LoVo (cell line): ENCODE measurements at places on chromosomes 7 and 10.

DNA sequence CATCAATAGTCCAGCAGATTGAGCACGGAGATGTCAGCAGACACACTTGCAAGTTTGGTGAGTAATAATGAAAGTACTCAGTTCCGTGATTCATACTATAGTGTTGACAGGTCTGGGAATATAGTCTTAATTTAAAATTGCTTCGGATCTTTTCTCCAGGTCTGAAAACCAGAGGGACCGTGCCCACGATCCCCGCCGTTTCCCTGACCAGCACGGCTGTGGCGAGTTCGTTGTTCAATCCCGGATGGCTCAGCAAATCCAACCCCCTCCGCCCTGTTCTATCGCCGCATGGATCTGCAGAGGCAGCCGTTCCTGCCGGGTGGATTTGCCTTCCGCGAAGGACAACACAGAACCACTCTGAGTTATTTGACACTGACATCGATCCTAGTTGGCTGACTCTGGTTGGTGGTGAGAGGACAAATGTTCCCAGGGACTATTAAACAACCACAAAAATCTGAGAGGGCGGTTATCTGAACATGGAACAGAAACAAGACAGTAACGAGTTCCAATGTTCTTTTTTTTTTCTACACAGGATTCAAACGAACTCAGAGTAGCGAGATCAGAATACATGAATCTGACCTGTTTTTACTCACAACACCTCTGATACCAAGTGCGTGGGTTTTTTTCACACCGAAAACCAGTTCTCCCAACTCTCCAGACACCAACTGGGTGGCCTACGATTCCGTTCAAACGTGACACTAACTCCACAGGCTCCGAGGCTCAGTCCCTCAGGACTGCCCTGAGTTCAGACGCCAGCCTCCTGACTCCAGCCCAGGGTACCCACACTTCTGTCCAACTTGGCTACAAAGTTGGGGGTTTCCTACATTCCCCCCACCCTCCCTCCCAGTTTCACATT is 52.7 kb downstream of the RBM17 start:
- no peak for DNase-seq

- no peak for DNase-seq
Observed at GRCh38 chr7:50310361-50310760, 5.8 kb downstream of the IKZF1 start.

GRCh38 chr7:99398891-99399445 is 9.4 kb downstream of the PDAP1 start:
- DNase-seq: no peak

DNA sequence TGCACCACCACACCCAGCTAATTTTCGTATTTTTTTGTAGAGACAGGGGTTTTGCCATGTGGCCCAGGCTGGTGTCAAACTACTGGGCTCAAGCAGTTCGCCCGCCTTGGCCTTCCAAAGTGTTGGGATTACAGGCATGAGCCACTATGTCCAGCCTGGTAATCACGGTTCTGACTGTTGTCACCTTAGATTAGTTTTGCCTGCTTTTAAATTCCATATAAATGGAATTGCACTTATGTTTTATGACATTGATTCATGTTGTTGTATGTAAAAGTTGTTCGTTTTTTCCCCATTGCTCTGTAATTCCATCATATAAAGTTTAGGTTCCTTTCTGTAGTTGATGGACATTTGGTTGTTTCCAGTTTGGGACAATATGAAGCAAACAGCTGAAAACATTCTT is 106.0 kb downstream of the CAMK1D start:
- no peak for DNase-seq

DNA sequence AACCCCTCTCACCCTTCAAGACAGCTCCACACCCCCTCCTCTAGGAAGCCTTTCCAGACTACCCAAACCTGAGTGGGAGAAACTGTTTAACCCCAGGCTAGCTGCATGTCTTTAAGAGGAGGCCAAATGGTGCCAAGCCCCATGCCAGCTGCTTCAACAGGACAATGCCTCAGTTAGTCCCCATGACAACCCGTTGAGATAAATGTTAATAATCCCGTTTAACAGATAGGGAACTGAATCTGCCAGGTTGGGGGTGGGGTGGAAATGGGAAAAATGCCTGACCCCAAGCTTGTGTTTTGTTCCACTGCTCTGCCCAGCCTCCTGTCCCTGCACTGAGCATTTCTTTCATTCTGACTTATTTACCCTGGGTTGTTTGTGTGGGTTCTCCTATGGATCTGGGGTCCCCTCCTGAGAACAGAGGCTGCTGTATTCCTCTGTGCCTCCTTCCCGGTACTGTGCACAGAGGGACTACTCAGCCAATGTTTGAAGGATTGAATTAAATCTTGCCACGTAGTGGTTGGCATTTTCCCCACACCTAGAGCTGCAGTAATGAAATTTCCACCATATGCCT is 452.6 kb upstream of the ZMIZ1 start:
- DNase-seq: no peak

DNA sequence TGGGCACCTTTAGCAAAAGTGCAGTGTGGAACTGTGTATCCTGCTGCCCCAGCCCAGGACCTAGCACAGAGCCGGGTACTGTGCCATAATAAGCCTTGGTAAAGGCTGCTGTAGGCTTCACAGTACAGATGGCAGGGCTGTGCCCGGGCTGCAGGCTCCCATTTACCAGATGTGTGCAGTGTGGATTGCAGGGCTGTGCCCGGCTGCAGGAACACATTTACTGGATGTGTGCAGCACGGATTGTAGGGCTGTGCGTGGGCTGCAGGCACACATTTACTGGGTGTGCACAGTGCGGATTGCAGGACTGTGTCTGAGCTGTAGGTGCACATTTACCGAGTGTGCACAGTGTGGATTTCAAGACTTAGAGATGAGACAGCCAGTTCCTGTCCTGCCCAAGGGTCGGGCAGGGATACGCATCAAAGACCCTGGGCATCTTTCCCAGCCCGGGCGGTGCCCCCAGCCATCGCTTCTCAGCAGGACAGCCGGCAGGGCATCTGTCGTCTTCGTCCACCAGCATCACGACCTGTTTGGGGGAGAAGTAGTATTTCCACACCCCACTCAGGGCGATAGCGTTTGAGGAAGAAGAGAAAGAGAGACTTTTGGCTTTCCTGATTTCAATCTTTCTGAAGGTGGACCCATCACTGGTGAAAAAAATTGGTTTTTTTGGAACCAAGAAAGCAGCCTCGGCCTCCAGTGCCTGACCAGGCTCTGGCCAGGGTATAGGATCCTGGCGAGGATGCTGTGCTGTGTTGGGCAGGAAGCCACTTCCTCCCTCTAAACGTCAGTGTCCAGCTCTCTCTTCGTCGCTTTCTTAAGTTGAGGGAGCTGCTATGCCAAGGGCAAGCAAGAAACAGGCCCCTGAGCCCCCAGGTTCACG is 180.8 kb downstream of the CUX1 start:
- no peak for DNase-seq

DNA sequence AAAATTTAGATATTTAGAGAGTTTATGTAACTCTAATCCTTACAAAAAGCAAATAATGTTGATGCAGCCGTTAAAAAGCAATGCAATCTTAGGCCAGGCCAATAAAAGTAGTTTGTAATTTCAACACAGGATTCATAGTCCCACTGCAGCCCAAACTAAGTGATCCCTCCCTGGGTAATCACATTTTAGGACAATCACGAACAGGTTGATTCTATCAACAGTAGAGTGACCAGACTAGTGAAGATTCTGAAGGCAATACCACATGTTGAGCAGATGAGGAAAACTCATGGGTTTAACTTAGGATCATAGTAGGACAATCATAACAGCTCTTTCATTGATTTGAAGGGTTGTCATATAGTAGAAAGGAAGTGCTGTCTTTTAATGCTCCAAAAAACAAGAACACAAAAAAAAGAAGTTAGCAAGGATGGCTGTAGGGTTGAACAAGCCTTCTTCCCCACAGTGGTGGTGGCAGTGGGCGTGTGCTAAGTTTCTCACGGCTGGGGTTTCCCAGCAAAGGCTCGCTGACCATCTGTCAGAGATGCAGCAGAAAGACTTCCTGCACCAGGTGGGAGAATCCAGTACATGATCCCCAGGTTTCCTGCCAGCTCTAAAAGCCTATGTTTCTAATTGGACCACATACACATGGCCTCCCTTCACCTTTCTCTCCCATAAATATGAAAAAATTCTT is 212.2 kb downstream of the CHRM2 start:
- DNase-seq: no peak

DNA sequence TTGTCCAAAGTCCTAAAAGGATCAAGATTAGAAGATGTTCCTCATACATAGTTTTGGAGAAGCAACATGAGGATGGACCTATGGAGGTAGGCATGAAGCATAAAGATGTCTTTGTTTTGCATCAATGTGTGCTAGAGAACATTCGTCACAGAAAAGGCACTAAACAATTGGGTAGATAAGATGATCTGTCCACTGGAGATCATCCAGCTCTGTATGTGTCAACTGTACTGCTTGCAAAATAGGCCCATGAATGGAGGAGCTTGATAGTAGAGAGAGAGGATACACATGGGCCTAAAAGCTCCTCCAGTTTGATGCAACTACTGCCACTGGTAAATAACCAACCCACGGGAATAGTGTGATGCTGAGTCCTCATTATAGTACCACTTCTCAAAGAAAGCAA is 286.4 kb upstream of the HGF start:
- no peak for DNase-seq

GRCh38 chr7:23546897-23547572 is 15.3 kb upstream of the TRA2A start:
- DNase-seq: peak; percentile 90

DNA sequence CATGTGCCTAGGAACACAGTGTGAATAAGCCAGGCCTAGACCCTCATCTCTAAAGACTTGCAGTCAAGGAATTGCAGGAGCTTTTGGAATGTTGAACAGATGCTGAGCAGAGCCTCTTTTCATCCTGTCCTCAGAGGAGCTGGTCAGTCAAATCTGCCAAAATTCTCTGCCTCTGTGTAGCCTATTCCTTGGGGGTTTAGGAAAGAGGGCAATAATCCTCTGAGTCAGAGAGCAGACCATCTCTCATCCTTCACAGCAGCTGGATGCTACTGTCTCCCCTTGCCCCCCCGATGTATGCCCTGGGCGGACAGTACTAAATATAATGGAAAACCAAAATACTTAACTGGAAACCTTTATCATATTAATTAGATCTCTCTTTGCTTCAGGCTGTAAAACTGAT is 52.6 kb downstream of the BICC1 start:
- DNase-seq: no peak

GRCh38 chr7:27788437-27788836 is 48.5 kb downstream of the TAX1BP1 start:
- DNase-seq: no peak

GRCh38 chr7:156832195-156832877 is 60.6 kb downstream of the LMBR1 start:
- no peak for DNase-seq

DNA sequence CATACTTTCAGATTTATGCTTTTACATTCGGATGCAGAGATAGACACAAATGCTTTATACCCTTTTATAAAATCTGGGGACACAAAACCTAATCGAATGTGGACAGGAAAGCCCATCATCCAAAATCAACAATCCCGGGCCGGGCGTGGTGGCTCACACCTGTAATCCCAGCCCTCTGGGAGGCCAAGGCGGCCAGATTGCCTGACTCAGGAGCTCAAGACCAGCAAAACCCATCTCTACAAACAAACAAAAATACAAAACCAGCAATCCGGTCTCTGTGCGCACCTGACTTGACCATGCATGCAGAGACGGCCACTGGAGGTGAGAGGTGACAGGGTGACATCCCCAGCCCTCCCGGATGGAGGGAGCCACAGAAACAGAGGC is 13.5 kb downstream of the COBL start:
- DNase-seq: no peak

DNA sequence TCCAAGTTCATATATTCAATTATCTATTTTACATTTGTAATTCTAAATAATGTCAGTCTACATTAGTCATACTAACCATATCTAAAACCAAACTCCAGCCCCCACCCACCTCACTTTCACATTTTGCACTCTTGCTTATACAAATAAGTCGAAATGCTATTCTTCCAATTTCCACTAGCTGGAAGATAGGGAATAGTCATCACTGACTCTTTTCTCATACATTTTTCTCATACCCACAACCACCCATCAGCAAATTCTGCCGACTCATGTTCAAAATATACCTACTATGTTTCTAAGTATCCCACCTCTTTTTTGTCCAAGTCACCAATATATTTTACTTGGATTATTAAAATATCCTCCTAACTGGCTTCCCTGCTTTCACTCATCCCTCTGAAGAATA is 93.2 kb upstream of the DGKB start:
- no peak for DNase-seq

DNA sequence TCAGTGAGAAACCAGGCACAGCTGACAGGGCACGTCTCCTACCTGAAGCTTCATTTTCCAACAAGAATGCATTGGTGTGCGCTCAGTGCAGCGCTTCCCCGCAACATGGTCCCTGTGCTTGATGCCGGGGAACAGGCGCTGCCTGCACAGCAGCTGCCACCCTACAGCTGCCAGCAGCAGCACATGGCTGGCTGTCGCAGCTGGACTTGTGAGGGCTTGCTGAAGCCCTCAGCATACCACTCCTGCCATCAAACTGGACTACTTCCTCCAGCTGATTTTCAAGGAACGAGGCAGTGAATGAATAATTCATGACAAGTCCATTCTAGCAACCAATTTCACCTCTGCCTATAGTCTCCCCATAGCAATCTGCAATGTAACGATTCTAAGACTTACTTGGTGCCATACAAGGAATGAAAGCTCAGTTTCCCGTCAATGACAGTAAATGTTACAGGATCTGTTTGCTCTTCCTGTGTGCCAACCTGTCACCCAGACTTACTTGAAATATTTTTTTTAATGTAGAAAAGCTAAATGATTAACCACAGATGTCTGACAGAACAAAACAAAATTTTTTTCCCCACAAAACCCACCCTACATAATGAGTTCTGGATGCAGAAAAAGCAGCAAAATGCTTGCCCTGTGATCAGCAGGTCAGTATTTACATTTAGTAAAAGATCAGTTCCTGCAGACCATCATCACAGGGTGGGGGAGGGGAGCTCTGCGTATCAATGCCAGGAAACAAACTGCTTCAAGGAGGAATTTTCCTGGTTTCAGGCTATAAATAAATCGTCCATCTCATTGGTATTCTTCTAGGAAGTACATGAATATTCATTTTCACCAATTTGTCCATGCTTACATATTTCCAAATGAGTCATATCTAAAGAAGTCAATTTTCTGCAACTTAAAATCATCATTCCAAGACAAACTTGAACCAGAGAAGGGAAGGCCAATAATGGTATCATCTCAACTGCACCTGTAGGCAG is 140.6 kb downstream of the ALOX5 start:
- DNase-seq: no peak

- DNase-seq: no peak
Observed at GRCh38 chr7:55502858-55503440, 69.4 kb downstream of the VOPP1 start.

GRCh38 chr10:29783201-29783947 is 148.6 kb upstream of the SVIL start:
- no peak for DNase-seq

DNA sequence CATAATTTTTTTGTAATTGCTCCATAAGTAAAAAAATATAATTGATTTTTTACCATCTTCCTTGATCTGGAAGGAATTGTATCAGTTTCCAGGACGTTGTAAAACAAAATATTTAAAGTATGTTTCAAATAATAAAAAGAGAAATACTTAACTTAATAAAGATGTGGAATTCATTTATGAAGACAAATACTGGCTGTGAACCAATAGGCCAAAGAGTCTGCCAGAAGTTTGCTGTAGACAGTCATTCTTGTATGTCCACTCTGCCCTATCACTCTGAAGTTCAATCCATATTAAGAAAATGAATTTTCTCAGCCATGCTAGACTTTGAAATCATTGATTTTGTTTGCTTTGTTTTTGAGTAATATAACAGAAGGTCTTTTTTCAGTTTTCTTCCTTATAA is 256.4 kb downstream of the TRIL start:
- no peak for DNase-seq

GRCh38 chr7:25025218-25025671 is 45.3 kb upstream of the OSBPL3 start:
- DNase-seq: peak; percentile 42

- no peak for DNase-seq
Observed at GRCh38 chr7:82081644-82082224, 311.9 kb upstream of the HGF start.
